ENCODE measurements at places on chromosomes 1 and 21.

GRCh38 chr1:160633330-160633903, 13.4 kb downstream of the SLAMF1 start:
- DNase-seq, result no peak

- no peak for DNase-seq
These were observed 278.2 kb upstream of the C1orf105 start for GRCh38 chr1:172142324-172142723.

DNA sequence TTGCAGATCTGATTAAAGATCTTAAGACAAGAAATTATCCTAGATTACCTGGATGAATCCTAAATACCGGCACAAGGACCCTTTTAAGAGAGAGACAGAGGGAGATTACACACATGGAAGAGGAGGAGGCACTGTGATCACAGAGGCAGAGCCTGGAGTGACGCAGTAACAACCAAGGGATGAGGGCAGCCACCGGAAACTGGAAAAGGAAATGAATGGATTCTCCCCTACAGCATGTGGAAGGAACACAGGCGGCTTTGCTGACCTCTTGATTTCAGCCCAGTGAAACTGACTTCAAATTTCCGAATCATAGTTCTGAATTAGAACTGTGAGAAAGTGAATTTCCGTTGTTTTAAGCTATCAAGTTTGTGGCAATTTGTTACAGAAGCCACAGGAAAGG, 50.2 kb upstream of the IVNS1ABP start:
- DNase-seq, result no peak

GRCh38 chr1:179876300-179876715, 1.3 kb downstream of the TOR1AIP2 start:
- no peak for DNase-seq

DNA sequence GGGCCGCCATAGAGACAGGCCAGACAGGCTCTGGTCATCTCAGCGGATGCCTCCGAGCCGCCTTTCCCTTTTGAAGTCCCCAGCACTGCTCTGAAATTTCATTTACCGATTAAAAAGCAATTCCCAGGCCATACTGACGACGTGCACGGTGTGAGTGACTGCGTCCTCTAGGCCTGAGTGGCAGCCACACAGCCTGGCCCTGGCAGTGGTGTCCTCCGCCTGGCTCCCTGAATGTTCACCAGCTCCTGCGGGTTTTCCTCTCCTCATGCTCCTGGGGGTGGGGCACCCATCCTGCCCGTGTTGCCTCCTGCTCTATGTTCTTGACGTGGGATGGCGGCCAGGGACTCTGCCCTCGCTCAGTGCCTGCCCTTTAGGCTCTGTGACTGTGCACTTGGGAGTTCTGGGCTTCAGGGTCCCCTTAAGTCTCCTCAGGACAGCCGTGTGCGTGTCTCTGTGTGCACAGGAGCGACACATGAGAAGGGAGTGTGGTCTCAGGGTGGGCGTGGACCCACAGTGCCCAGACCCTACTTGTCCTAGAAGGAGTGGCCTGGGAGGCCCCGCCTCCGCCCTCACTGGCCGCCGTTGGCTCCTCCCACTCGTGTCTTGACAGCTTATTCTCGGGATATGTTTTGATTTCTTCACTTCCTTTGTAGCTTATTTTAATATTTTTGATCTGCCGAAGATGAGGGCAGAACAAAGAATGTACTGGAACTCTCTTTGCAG, 3.6 kb downstream of the SKI start:
- DNase-seq, result peak; percentile 77
